ENCODE measurements at places on chromosomes 2 and 18. TPM values are rescaled to one million over a fixed set of nuclear protein-coding genes. Genes with fewer than 3 reads are reported as not detected.

GTF3C2 gene
- polyA plus RNA-seq, result 60.6 TPM

SEC11C gene
- polyA plus RNA-seq, result 111 TPM

CHRND gene
- polyA plus RNA-seq, result not detected

GULP1 gene
- polyA plus RNA-seq, result 95.5 TPM

ASTL gene
- 0.13 TPM for polyA plus RNA-seq

RIT2 gene
- polyA plus RNA-seq, result not detected

GNLY gene
- 2.7 TPM for polyA plus RNA-seq

DNA sequence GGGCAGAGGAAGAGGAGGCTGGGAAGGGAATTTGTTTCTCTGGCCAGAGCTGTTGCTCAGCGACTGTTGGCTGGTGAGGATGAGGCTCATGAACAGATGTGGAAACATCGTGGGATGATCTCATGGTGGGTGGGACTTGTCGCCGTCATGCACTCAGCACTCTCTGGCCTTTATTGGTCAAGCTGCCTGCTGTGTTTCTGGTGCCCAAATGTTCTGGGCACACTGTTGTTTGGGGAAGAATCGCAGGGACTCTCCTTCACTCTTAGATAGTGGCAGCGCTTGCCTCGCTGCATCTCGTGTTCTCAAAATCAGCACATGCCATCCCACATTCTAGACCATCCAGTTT lies 145.6 kb downstream of the AGAP1 start:
- peak; percentile 64 for DNase-seq

DNA sequence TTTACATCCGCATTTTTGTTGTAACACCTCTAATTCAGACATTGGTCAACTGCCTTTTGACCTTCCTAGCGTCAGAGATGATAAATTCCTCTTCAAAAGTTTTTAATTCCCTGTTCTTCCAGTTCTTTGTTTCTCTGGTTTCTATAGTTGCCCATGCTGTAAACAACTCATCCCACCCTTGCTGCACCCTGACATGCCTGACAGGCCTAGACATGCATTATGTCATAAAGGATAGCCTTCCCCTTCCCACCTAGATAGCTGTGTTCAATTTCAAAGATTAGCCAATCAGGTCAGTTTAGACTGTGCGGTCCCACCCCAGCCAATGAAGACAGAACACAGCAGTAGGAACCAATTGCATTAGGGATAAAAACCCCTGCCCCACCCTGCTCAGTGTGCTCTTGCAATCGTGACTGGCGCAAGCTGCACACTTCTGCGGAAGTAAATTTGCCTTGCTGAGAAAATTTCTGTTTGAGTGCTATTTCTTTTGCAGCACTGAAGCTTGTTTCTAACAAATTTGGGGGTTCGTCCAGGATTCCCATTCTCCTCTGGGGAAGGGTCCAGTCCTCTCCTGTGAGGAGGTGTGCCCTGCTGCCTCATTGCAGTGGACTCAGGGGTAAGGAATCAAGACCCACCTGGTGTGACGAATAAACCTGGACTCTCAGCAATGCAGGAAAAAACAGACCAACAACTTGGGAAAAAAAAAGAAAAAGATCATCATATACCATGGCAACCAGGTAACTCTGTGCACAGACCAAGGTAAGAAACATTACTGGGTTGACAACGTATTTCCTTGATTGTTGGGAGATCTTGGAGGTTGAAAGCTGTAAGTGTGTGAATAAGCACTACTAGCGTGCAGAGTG lies 9.1 kb upstream of the SAP130 start:
- no peak for DNase-seq

DNA sequence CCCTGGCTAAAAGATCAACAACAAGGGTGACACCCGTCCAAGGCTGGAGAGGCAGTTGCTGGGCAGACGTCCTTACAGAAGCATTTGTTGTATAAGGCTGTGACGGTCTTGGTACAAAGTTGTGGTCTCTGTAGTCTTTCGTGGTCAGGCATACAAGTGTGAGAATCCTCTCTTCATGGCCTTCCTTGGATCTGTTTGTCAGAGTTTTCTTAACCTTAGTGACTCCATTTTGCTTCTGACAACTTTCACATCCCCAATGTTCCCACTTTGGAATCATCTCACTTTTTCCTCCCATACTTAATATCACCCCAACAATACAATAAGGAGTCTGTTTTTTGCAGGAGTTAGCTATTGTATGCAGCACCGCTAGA lies 72.7 kb upstream of the ZCCHC2 start:
- no peak for DNase-seq

DNA sequence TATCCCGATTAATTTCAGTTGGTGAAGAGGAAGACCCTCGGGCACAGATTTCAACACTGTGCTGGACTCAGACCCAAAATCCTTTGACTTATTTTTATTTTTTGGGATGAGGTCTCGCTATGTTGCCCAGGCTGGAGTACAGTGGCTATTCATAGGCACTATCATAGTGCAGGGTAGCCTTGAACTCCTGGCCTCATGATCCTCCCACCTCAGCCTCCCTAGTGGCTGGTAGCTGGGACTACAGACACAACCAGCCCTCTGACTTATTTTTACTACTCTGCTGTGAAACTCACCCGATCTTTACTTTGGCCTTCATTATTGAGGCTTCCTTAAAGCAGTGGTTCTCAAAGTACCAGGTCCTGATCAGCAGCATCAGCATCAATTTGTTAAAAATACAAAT lies 18.2 kb upstream of the ADAM17 start:
- no peak for DNase-seq

DNA sequence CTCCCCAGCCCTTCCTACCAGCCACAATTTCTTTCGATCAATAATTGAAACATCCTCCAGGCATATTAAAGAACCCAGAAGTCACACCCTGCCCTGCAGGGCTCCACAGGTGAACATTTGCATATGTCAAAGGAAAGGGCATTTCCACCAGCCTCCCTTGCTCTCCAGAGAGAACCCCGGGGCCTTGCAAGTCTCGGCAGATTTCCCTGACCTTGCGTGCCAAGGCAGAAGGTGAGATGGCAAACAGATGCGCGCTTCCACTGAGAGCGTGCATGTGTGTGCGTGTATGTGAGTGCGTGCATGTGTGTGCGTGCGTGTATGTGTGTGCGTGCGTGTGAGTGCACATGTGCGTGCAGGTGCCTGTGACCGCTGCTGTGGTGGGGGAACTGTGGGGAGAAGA lies 120.3 kb downstream of the INO80D start:
- DNase-seq, result no peak

GRCh38 chr2:200262047-200262446 lies 44.4 kb upstream of the SPATS2L start:
- no peak for DNase-seq

GRCh38 chr2:67002618-67003371 lies 394.3 kb upstream of the ETAA1 start:
- DNase-seq, result no peak

- no peak for DNase-seq
Measured at GRCh38 chr18:34847408-34847807, 137.3 kb downstream of the DTNA start.

DNA sequence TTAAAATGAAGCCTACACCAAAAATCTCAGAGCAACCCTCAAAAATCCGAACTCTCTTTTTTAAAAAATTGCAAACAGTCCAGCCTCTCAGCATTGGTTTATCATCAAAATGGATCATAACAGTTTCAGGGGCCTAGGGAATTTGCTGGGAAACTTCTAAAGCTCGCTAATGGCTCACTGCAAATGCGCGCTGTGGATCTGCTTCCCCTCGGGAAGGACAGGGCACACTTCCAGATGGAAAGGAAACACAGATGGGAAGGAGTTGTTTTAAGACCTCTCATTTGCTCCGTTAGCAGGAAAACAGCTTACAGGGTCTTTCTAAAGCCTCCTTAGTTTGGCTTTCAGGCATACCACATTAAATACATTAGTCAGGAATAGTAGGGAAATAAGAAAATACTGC lies 27.2 kb downstream of the FECH start:
- DNase-seq, result no peak

DNA sequence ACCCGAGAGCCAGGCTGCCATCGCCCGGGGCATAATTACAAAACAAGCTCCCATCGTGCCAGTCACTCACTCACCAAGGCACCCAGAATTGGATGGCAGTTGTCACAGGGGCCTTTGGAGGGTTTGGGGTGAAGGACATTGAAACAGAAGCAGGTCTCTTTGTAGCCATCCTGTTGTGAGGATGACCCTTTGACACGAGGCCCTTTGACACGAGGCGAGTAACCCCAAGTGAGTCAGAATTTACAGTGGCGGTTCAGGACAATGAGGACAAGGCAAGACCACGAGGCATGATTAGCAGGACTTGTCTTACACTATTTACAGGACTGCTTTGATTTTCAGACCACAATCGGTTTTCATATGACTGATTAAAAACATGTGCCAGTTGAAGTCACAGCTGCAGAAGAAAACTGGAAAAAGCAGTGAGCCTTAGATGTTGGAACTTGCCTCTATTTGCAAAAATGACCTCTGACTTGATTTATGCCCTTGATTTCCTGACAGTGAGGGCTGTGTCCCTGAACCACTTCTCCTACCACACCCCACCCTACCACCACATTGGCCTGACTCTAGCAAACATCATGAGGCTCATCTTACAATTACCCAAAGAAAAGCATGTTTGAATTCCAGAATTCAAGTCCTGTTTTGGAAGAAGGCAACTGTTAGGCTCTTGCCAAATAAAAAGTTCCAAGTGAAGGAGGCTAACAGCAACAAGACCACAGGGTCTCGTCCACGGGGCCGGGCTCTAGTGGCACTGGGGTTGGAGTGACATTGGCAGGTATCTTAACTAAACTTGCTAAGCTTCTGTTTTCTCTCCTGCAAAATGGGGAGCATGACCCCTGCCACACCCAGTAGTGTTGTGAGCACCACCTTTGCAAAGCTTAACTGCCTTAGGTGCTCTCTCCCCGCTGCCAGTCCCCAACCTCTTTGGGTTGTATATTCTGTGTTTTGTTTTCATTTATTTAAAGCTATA lies 64.4 kb upstream of the FOSL2 start:
- no peak for DNase-seq

GRCh38 chr18:12056034-12056883 lies 37.4 kb upstream of the ANKRD62 start:
- no peak for DNase-seq

DNA sequence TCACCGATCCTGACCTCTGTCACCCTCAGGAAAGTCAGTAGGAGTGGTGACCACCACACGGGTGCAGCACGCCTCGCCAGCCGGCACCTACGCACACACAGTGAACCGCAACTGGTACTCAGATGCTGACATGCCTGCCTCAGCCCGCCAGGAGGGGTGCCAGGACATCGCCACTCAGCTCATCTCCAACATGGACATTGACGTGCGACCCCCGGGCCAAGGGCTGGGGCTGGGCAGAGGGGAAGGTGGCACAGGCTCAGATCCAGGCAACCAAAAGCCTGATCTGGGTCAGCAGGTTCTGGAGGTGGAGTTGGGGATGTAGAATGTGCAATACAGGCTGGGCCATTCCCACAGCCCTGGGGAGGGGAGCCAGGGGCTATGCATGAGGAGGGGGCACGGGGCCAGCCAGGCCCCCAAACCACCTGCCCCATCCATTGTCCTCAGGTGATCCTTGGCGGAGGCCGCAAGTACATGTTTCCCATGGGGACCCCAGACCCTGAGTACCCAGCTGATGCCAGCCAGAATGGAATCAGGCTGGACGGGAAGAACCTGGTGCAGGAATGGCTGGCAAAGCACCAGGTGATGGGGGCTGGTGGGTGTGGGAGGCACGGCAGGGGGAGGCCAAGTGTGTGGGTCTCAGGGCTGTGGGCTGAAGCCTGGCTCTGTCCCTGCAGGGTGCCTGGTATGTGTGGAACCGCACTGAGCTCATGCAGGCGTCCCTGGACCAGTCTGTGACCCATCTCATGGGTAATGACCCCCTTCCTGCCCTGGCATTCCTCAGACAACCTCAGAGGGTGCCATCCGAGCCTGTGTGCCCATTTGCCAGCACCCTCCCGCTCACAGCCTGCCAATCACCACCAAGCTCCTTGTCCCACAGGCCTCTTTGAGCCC lies 1.4 kb downstream of the ALPI start:
- no peak for DNase-seq

- DNase-seq, result no peak
Measured at GRCh38 chr2:221156062-221156734, 415.9 kb downstream of the EPHA4 start.

DNA sequence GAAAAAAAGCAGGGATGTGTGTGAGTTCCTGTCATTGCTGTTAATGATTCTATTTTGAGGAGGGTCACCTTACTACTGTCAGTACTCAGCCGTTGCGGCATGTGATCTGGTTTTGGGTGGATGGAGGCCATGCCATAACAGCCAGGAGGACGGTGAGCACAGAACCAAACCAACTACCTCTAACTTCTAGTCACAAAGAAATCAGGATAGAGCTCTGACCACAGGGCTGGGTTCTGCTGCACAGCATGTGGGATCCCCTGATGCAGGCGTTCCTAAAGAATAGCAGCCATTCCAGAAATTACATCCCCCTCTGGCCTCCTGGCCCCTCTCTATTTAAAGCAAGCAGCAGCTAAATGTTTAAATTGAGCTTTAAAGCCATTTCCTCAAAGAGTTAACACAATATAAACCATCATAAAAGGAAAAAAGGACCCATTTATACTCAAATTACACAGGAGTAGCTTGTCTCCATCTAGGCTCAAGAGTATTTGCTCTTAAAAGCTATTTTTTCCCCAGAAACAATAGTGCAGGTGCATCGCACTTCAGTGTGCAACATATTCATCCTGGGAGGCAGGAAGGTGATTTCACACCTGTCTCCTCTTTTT lies 786.4 kb downstream of the RNF144A start:
- no peak for DNase-seq

DNA sequence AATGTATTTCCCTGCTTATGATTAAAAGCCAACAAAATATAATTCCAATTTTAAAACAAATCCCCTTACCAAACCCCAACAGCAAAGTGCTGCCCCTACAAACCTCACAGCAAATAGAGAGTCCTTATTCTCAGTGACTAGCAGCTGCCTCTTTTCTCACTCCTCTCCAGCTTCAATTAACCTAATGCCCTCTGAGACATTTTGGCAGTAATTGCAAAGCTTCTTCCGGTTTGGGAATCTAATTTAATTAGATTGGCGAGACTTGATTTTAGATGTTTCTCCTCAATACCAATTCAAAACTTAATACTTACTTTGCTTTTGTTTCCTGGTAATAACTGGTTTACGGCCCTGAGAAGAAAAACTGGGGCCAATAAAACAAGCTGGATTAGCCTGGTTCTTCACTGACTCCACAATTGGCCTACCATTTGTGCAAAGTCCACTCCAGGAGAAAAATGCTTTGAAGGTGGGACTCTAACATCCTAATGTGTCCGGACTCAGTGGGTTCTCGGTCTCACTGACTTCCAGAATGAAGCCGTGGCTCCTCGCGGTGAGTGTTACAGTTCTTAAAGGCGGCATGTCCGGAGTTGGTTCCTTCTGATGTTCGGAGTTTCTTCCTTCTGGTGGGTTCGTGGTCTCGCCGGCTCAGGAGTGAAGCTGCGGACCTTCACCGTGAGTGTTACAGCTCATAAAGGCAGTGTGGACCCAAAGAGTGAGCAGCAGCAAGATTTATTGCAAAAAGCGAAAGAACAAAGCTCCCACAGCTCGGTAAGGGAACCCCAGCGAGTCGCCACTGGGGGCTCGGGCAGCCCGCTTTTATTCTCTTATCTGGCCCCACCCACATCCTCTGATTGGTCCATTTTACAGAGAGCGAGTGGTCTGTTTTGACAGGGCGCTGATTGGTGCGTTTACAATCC lies 52.8 kb downstream of the SLC35F5 start:
- DNase-seq, result peak; percentile 75

- DNase-seq, result no peak
Measured at GRCh38 chr18:32049393-32050171, 31.0 kb downstream of the RNF125 start.

GRCh38 chr2:156339110-156339847 lies 6.8 kb upstream of the NR4A2 start:
- no peak for DNase-seq

GRCh38 chr2:221997100-221997499 lies 301.7 kb downstream of the PAX3 start:
- DNase-seq, result no peak

All from right lung (tissue), 10 donors.